ENCODE measurements at places on chromosomes 3 and 15.

- no peak for DNase-seq
Measured at GRCh38 chr3:41370307-41370706, 171.0 kb downstream of the CTNNB1 start.

- DNase-seq = no peak
Measured at GRCh38 chr3:87727783-87728182, 331.0 kb downstream of the CGGBP1 start.

DNA sequence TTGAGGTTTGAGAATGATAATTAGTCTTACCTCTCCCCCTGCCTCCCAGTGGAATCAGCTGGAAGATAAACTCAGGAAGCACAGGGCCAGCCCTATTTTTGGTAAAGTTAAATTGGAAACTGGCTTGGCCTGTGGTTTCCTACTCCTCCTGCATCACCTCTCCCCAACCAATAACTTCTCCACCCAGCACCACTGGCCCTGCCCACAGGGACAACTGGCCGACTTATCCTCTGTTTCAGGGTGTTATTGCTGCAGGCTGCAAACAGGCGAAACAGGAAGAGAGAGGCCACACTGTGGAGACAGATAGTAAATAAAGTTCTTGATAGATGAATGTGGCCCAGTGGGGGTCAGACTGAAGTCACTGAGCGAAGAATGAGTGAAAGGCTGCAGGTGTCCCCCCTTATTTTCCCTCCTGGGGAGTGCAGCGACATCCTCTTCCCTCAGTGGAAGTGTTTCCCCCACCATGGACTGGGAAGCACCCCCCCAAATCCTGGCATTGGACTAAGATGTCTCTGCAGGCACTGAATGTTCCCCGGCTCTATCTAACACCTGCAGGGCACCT lies 47.1 kb downstream of the PDIA5 start:
- DNase-seq = no peak

DNA sequence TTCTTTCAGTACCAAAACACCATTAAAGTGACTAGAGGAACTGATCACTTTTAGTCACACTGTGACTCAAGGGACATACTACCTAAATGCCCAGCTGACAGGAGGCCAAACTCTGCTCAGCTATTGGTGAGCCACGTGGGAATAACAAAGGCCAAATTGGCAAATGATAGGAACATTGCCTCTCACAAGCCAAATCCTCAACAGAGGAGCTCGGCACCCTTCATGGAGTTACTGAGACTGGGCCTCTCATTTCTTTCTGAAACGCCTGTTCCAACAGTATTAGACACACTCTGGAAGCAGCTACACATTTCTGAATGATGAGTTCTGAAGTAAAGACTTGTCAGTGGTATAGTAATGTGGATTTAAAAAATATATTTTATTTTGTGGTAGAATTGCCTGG lies 166.0 kb upstream of the COL8A1 start:
- DNase-seq = no peak

GRCh38 chr15:63608989-63609388 lies 11.8 kb downstream of the FBXL22 start:
- DNase-seq = no peak

DNA sequence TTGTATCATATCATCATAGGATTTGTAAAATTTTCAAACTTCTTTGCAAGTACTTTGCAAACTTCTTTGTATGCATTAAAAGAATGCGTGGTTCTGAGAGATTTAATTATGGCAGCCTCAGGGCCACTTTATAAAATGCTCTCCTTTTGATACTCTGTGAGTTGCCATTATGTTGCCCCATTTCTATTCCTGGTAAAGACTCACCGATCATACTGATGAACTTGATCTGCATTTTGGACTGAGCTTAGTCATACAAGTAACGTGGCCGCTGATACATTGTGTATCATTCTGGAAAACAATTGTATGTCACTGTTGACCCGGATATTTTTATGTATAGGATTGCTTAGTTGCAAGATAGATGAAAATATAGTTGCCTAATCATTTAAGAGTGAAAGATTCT lies 38.8 kb downstream of the AKAP13 start:
- DNase-seq = no peak

DNA sequence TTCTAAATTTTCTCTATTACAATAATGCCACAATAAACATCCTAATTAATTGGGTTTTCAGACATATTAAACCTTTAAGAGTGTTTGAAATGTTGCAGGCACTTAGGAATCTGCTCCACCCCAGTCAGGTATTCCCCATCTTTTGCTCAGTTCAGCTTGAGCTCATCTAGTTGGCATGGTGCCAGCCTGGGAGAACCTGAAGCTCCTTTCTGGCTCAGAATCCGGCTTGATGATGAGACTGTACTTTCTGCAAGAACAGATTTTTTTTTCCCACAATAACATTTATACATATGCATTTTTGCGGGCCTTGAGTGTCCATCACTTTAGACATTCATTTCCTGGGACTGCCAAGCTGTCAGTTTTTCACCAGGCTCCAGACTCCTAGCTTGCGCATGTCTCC lies 7.7 kb upstream of the OXSR1 start:
- no peak for DNase-seq

DNA sequence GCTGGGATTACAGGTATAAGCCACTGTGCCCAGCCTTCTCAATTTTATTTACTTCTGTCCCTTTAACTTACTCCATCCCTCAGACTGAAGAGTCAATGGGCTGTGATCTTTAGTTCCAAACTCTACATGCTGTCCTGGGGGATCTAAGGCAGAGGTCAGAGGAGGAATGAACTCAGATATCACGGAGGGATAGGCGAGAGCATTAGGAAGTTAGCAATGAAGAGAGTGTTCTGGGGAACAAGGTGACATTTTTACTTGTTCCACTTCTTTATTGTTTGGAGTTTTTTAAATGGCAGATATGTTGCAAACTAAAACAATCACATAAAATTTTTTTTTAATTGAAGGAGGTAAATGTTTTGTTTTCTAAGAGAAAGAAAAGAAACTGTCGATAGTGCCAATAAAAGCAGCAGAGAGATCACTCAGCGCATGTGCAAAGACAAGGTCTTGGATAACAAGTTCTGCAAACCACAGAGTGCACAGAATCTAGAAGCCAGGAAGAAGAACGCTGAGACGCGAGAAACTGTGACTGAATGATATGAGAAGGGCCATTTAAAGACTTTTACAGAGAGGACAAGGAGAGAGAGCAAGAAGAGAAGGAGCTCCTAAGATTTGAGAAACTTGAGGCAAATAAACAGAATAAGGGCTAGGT lies 10.8 kb upstream of the CA12 start:
- DNase-seq = no peak

- DNase-seq = no peak
Measured at GRCh38 chr15:79884204-79884596, 12.6 kb downstream of the MTHFS start.

DNA sequence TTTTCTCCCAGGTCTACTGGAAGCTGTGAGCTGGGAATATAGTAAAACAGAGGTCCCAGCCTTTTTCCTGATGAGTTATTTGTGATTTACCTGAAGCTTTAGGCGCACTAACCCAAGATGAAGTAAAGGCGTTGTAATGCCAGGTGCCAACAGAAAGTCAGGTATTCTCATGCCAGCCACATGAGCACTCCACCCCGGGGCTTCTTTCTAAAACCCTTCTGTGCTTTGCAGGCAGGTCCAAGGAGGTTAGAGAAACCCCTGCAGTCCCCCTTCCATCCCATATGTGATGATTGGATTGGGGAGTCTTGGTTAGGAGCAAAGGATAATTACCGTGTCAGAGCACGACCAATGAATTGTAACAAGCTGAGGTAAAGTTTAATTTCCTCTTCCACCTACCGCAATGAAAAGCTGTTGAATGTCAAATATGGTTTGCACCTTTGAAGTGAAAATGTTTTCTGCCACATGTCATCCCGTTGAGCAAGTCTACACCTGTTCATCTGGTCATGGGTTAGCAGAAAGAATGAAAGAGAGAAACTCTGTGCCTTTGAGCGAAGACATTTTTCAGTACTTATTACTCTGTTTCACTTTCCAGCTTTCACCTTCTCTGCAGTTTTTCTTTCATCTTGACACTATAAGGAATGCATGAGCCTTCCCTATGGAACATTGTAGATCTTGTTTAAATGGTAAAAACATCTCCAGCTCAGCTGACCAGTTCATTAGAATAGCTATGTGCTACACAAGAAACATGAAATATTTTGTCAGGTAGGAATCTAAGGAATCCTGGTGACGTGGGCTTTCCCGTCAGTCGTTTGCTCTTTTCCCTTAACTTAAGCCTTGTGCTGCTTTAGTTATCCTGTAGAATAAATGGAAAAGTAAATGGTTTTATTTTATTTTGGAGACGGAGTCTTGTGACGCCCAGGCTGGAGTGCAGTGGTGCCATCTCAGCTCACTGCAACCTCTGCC lies 204.6 kb upstream of the IL12A start:
- no peak for DNase-seq

DNA sequence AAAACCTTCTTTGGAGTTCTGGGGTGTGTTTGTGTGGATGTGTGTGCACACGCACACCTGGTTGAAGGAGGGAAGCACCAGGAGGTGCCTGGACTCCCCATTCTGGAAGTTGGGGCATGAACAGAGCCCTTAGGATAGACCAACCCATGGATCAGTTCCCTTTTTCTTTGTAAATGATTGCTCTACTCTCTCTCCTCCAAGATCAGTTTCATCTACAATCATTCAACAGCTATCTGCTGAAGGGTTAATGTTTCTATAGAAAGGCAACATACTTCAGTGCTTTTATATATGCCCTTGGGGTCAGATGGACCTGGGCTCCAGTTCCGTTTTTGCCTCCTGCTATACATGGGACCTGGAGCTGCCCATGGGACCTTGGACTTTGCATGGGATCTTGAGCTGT lies 352.1 kb upstream of the CFAP20DC start:
- DNase-seq = no peak

GRCh38 chr3:16382845-16383244 lies 117.8 kb downstream of the OXNAD1 start:
- DNase-seq = no peak

GRCh38 chr3:40645883-40646282 lies 121.1 kb downstream of the ZNF621 start:
- DNase-seq = no peak

DNA sequence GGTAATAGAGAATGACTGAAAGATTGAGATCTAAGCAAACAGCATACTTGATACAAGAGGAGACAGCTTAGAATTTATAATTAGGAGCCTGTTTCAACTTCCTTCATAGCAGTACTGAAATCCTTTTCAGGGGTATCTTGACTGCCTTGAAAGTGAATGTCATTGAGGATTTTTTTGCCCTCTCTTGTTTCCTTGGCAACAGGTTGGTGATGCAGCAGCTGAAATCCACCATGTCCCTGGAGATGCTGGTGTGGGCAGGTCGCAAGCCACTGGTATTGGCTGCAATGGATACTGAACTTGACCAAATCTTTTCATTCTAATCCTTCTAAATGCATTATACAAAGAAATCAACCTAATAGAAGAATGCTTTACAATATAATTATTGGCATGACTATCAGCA lies 59.3 kb upstream of the GAP43 start:
- no peak for DNase-seq

- DNase-seq = no peak
Measured at GRCh38 chr3:18012436-18012835, 270.0 kb upstream of the TBC1D5 start.

GRCh38 chr3:7682822-7683229 lies 818.8 kb upstream of the LMCD1 start:
- DNase-seq = no peak

DNA sequence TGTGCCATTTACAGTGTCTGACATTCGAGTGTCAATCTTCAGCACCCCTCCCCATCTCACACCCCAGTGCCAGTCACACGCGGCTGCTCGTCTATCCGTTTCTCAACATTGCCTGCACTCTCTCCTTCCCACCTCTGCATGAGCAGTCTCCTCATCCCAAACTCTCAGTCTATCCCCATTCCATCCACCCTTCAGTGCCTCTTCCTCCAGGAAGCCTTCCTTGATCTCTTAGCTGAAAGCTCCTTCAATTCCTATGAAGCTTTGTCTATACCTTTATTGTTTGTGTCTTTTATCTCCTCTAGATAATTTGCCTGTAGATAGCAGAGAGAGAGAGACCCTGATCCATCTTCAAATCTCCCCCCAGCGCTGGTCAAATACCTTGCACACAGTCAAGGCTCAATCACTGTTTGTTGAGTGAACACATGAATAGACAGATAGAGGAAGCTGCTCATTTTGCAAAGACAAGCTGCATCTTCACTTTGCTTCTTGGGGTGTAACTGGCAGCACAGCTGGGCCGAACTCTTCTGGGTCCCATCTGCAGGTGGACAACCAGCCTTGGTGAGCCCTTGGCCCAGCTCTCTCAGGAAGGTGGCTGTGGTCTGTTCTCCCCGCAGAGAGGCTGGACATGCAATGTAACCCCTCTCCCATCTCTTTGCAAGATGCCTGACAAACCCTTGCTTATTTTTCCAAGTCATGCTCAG lies 52.8 kb downstream of the ITGA11 start:
- DNase-seq = peak; percentile 53

- peak; percentile 93 for DNase-seq
Measured at GRCh38 chr3:172040078-172040980, 951 bp downstream of the FNDC3B start.

DNA sequence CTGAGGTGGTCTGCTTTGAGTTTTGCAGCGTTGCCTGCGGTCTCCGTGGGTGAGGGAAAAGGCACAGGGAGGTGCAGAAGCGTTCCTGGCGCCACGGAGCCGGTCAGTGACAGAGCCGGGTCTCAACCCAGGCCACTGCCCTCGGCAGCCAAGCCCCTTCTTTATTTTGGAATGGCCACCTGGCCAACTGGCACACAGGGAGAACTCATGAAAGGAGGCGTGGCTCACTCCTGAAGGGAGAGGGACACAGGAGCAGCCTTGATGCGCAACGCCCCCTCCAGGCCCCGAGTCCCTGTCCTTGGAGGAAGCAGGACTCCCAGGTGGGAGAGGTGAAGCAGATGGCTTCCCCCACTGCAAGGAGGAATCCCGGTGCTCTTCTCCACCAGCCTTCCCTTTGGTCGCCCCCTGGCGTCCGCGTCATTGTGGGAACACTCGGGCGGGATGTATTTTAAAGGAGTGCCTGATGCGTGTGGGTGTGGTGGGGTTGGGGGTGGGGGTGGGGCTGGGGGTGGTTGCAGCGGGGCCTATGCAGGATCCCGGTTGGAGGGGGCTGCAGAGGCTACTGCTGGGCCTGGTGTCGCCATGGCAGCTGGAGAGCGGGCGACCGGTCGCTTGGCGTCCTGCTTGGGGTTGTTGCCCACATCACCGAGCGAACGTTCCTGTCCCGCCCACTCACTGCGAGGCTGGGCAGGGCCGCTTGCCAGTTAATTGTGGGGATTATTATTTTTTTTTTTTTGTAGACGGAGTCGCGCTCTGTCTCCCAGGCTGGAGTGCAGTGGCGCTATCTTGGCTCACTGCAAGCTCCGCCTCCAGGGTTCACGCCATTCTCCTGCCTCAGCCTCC lies 32.6 kb downstream of the APBA2 start:
- no peak for DNase-seq

GRCh38 chr3:67018105-67018788 lies 20.1 kb downstream of the KBTBD8 start:
- DNase-seq = no peak

GRCh38 chr3:99902091-99902490 lies 84.4 kb downstream of the CMSS1 start:
- no peak for DNase-seq

Measured in left forelimb (tissue), 1 donor.